ENCODE measurements at places on chromosomes 13 and 19. TPM values are rescaled to one million over a fixed set of nuclear protein-coding genes. Genes with fewer than 3 reads are reported as not detected.

CGB3 gene
- 3.6 TPM for total RNA-seq

- H3K36me3 ChIP-seq: no peaks in the 10 kb centered on the region
- H3K27ac ChIP-seq: no peak overlapping the region
- no peaks in the 10 kb centered on the region for H3K27me3 ChIP-seq
- no peaks in the 10 kb centered on the region for H3K4me1 ChIP-seq
These were observed 41.5 kb downstream of the COMP start for GRCh38 chr19:18749362-18750231.

- DNase-seq: no peak
- H3K4me3 ChIP-seq: no peak overlapping the region
These were observed 117.7 kb upstream of the CACNA1A start for GRCh38 chr19:13623716-13624710.

GRCh38 chr19:1132552-1133383 is 29.0 kb downstream of the GPX4 start:
- no peak for DNase-seq
- H3K36me3 ChIP-seq: no peaks in the 10 kb centered on the region
- peak overlapping the region; percentile 77 for H3K4me3 ChIP-seq
- H3K27ac ChIP-seq: peak overlapping the region; percentile 80

IL17D gene
- 1.9 TPM for total RNA-seq

DNA sequence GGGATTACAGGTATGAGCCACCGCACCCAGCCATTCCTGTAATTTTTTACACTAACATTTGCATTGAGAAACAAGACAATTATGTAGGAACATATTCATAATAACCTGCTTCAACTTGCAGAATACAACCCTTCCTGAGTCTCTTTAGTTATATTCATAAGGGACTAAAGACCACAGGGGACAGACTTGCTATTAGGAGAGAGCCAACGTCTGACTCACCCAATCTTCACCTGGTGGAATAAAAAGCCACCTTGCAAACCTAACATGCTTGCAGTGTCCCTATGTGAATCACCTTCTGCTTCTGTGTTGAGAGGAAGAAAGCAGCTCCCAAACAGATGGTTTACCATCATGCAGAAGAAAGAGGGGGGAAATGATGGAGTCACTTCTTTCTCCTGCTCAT is 456.1 kb downstream of the PCDH9 start:
- no peak overlapping the region for H3K4me3 ChIP-seq
- no peaks in the 10 kb centered on the region for H3K4me1 ChIP-seq
- H3K36me3 ChIP-seq: no peaks in the 10 kb centered on the region
- H3K27me3 ChIP-seq: no peaks in the 10 kb centered on the region
- DNase-seq: no peak
